D341Med (cell line): ENCODE measurements at places on chromosomes 7 and 10.

DNA sequence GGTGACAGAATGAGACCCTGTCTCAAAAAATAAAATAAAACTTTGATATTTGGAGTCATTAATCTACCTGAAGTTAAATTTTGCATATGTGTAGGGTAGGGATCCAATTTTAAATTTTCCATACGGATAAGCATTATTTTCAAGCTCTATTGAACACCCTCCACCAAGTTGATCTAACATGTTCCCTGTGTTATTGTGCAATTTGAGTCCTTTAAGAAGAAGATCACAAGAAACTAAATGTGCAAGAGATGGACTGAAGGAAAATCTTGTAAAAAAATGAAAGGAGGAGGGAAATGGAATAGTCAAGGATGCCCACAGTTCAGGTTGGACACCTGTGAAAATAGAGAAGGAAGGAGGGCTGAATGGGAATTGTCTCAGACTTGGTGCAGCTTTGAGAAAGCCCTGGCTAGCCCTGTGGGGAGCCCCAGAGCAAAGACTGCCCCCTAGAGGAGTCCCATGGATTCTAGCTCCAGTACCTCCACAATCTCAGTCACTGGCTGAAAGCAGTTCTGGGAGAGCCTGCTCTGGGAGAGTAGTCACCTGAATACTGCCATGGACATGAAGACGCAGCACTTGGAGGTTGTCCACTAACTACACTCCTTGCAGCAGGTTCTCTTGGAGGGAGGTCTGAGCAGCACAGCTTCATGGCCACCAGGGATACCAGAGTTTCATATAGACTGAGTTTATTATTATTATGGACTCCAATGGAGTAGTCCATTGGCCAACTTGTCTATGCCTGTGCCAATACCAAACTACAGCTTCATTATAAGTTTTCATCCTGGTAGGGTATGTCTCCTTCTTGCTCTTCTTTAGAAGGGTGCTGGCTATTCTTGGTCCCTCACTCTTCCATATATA is 5.7 kb upstream of the TIAL1 start:
- DNase-seq, result peak; percentile 48

DNA sequence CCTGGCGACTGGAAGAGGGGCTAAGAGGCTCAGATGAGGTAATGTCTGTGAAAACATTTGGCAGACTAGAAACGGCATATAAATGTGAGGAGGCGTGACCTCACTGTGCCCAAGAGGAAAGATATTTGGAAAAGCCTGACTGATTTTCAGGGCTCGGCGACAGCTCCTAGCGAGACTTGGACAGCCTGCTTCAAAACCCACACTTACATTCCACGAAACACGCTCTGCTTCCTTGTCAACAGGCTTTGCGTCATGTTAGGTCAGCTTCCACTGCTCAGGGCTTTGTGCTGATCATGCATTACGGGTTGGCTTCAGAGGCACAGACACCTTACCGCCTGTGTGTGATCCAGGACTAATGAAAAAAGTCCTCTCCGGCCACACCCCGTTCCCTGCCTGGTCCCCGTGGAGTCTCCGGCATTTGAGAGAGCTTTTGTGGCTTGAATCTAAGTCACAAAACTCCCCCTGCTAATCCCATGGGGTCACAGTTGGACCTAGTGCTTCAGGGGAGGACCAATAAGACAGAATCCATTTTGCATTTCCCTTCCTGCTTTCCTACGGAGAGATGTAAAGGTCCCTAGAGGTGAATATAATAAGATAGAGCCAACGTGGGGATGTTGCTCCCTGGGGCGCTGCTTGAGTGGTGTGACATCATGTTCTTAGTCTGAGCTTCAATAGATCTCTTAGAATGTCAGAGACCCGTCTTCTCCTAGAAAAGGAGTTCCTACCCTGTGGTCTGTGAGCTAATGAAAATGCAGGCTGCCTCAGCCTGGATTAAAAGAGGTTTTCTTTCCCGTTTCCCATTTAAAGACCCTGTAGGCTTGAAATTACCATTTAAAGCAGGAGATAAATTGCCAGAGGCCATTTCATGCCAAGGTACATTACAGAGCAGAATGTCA is 25.5 kb downstream of the FGFBP3 start:
- peak; percentile 15 for DNase-seq

GRCh38 chr10:113002449-113002777 is 52.4 kb downstream of the TCF7L2 start:
- DNase-seq, result no peak

DNA sequence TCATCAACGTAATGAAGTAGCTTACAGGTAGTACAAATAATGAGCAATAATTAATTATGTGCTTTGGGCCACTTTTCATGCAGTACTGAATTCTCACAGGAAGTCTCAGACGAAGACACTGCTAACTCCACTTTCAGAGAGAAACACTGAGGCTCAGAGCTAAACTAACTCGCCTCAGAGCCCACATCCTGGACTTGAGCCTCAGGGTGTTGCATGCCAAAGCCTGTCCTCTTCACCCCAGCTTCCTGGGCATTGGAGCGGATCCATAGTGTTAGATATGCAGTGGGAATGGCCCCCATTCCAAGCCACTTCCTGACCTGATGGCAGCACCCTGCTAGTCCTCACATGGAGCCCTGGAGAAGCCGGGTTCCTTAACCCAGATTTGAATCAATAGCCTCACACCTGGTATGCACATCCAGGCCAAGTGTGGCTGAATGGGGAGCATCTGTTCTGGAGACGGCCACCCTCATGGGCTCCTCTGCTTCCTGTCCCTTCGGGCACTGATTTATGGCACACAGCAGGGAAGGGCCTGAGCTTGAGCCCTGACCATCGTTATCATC is 265.1 kb upstream of the ZNF32 start:
- DNase-seq, result no peak

- DNase-seq, result no peak
These were observed 1.8 kb downstream of the CCM2 start for GRCh38 chr7:45001826-45002225.

DNA sequence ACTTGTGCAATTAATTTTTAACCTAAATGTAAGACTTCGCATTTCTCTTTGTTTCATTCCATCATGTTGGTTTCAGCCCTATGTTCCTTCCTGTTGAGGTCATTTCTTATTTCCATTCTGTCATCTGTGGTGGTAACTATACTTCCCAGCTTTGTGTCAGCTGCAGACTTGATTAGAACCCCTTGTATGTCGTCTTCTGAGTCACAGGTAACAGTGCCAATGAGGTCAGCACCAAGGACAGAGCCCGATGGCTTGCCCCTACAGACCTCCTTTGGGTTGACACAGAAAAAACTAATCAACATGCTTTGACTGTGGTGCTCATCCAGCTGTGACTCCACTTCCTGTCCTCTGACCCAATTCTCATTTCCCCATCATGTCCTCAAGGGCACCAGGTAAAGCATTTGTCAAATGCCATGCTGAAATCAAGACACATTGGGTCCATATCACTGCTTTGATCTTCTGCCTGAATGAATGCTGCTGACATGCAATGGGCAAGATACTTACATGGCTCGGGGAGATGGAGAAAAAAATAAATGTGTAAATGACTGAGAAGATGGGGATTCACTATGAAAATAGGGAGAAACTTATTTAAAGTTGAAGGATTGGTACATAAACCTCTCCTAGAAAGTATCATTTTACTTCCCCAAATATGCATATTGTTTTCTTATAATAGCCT is 25.6 kb upstream of the CRTAC1 start:
- DNase-seq, result no peak

DNA sequence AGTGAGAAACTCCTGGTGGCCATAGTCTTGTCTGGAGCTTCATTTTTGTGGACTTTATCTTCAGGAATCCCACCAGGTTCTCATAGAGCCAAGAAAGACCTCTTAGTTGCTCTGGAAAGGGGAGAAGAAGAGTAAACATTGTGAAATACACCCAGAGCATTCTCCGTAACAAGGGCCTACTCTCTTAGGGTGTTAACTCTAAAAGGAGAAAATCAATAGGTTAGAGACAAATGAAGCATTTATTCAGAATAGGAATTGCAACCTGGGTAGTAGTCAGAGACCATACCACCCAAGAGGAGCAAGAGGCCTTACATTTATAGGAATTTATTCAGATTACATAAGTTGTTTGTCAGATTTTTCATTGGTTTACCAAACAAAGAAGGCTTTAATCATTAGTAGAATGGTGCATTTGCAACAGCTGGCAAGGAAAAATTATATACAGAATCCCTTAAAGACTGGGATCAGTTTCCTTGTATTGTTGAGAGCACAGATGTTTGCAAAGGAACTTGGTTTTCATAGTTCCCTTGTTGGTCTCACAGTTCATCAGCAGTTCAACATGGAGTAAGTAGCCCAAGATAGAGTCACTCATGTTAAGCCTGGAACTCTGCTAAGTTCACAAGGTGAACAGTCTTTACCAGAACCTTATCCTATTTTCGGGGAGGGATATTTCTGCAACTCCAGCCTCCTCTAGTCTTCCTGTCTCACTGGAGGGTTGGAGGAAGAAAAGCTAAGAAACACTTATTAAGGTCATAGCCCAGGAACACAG is 53.2 kb upstream of the TMEM140 start:
- DNase-seq, result no peak

DNA sequence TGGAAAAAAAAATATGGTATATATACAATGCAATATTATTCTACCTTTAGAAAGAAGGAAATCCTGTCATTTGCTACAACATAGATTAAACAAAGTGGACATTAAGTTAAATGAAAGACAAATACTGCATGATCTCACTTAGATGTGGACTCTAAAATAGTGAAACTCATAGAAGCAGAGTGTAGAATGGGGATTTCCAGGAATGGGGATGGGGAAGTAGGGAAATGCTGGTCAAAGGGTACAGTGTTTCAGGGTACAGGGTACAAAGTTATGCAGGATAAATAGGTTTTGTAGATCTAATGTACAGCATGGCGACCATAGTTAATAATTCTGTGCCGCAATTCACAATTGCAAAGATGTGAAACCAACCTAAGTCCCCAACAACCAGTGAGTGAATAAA is 385.5 kb downstream of the SFMBT2 start:
- no peak for DNase-seq

DNA sequence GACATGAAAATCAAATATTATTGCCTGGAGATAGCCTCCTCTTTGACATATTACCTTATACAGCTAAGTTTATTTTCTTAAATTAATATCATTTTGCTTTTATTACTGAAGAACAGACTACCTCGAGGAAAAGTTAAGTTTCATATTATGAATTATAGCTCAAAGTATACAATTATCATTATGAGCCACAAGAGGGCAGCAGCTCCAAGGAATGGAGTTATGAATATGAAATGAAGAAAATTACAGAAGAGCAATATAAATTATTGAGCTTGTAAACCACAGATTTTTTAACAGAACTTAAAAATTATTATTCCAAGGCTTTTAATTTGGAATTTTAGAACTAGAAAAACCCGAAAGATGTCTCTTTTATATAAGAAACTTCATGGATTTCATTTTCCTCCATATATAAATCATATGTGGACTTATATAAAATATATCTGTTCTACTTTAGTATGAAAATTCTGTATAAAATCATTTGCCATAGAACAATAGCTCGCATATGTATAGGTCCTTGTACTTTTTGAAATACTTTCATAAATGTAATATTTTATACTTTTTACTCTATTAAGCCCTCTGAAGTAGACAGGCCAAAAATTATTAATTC is 40.1 kb downstream of the IQUB start:
- peak; percentile 31 for DNase-seq

- DNase-seq, result no peak
These were observed 23.3 kb downstream of the ANTXRL start for GRCh38 chr10:46310143-46310514.

DNA sequence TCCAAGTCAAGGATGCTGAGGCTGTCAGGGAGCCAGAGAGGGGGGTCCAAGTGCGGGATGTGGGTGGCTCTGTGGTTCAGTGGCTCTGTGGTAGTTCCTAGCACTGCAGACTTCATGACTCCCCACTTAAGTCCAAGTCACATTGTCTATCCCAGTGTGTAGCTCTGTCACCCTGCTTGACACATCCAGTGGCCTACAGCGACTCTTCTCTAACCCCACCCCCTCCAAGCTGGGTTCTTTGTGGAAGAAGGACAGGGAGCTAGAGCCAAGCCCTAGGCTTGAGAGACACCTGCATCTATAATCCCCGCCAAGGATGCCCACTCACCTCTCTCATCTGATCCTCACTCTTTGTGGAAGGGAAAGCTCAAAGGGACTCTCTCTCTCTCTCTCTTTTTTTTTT is 57.6 kb downstream of the ADCYAP1R1 start:
- DNase-seq, result no peak

DNA sequence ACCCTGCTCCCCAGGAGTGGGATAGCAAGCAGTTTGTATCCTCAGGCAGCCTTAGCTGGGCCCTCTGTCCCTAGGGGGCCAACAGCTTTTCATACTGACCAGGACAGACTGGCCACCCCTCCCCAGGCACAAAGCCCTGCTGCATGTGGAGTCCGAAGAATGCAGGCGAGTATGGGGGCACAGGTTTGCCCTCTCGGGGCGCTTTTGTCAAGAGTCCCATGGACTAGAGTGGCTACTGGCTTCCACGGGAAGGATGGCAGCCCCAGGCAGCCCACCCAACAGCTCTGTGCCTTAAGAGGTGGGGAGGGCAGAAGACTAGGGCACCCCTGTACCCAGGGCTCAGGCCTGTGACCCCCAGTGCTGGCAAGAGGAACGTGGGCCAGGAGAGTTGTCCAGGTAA is 10.7 kb downstream of the CXCL12 start:
- DNase-seq, result no peak

GRCh38 chr7:5283421-5284303 is 919 bp downstream of the SLC29A4 start:
- no peak for DNase-seq

- DNase-seq, result no peak
These were observed 102.8 kb downstream of the KAT6B start for GRCh38 chr10:74929197-74929596.

DNA sequence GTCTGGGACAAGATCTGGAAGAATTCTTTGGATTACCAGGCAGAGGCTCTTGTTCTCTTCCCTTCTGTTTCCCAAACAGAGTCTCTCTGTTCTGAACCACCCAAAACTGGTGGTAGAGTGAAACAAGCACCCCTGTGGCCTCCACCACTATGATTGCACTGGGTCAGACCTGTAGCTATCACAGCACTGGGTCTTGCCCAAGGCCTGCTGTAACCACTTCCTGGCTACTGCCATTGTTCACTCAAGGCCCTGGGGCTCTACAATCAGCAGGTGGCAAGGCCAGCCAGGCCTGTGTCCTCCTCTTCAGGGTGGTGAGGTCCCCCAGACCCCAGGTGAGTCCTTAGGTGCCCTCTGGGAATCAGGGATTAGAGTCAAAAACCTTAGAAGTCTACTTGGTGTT is 4.1 kb upstream of the LRRC17 start:
- DNase-seq, result no peak

DNA sequence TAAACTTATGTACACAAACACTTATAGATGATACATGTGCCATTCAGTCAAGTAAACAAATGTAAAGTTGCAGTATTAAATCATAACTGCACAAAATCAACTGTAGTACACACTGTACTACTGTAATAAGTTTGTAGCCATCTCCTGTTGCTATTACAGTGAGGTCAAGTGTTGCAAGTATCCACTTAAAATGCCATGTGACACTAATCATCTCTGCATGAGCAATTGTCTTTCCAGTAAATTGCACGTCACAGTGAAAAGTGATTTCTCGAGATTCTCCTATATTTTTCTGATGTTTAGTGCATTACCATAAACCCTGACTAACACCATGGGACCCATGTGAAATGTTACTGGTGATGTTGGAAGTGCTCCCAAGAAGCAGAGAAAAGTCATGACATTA is 293.3 kb upstream of the SP4 start:
- no peak for DNase-seq

- DNase-seq, result no peak
These were observed 105.9 kb upstream of the ANLN start for GRCh38 chr7:36283711-36284130.

- DNase-seq, result no peak
These were observed 748 bp upstream of the SH3PXD2A start for GRCh38 chr10:103855852-103856796.

- DNase-seq, result peak; percentile 34
These were observed 2.6 kb downstream of the CLDN15 start for GRCh38 chr7:101235050-101235449.

- DNase-seq, result no peak
These were observed 597.6 kb downstream of the SORCS1 start for GRCh38 chr10:106566873-106567272.
